ENCODE measurements at places on chromosomes 11 and 22. TPM values are rescaled to one million over a fixed set of nuclear protein-coding genes. Genes with fewer than 3 reads are reported as not detected.

Gene MOGAT2
- total RNA-seq = 8.2 TPM

Gene IL10RA
- total RNA-seq = 22.4 TPM

Gene CCDC81
- 1.0 TPM for total RNA-seq

Gene OR8D4
- total RNA-seq = not detected

Measured in ureter (tissue), 1 donor.